ENCODE measurements at places on chromosomes 6 and 20.

DNA sequence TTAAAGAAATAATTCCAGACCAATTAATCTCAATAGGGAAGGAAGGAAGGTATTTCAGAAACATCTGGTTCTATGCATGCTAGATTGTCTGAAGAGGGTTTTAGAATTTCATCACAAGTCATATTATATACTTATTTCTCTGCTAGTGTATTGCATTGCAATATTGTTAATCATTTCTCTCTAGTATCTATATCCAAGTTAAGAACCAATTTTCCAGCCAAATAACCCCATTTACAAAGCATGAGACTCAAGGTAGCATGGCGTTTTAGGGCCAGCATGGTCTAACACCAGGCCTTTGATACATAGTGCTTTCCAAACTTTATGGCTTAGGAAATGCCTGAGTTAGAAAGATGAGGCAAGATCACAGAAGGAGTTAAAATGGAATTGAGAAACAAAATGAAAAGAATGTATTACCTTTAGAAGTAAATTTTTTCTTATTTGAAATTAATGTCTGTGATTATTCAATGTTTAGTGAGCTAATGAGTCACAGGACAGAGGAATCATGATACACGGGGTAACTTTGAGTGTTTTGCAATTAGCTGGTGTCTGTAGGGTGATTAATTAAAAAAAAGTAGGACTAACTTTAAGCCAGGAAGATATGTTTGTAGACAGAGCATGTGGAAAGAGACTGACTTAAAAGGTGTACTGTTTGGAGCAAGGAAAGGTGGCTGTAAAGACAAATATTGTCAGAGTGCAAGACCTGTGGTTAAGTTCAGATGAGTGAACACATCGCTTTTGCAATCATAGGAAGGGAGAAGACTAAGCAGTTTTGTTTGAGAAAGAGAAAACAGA is 1006.2 kb upstream of the CITED2 start:
- no peak for DNase-seq

DNA sequence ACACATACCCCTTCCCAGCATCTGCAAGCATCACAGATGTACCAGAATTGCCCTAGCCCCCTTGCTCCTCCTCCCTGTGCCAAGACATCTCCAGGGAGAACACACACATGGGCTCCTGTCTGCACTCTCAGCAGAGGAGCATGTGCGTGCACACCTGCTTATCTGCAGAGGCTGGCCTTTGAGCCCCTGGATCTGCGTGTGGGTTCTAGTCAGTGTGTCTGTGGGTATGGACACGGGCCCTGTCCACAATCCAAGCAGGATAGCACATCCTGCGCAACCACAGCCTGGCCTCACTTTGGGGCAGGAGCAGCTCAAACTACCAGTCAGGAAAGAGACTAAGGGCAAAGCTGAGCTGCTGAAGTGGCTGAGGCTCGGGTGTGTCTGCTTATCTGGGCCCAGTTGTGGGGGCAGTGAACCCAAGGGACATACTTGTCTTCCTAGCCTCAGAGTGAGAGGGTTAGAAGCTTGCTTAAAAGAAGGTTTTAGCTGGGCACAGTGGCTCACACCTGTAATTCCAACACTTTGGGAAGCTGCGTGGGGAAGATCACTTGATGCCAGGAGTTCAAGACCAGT is 41.0 kb downstream of the HM13 start:
- no peak for DNase-seq

GRCh38 chr20:9203081-9203447 is 134.2 kb downstream of the PLCB4 start:
- DNase-seq: no peak

- no peak for DNase-seq
These were observed 4.5 kb upstream of the FAM184A start for GRCh38 chr6:119083007-119083406.
